Fibroblast of upper back skin (primary cell): ENCODE measurements at places on chromosomes 3 and 15.

DNA sequence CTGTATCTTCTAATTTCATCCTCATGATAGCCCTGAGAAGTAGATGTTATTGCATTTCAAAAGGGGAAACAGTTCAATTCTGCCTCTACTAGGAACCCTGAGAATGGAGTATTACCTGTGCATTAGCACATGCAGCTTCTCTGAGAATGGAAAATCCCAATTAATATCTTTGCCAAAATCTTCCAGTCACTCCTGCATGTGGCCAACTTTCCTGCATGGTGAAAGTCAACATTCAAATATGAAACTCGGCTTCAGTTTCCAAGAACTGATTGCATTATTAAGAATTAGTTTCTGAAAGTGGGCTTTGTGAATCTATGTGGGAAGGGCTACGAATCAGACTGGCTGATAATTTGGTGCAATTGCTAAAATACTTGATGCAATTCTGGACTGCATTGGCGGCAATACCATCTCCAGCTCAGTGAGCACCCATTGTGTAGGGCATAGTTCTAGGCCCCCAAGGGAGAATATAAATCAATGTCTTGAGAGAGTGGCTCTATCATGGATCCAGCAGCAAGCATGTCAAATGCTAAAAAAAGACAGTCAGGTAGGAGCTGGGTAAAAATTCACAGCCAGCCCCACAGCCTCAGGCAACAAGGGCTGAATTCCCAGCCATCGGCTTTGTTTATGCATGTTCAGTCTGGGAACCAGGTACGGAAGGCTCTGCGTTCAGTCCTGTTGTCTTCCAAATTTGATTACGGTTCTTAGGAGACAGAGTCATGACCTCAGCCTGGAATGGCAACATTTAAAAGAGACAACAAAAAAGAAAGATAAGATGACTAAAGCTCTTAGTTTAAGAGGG, 18.8 kb upstream of the BCL6 start:
- no peak for DNase-seq

GRCh38 chr3:105836533-105836932, 32.3 kb downstream of the CBLB start:
- peak; percentile 54 for DNase-seq

DNA sequence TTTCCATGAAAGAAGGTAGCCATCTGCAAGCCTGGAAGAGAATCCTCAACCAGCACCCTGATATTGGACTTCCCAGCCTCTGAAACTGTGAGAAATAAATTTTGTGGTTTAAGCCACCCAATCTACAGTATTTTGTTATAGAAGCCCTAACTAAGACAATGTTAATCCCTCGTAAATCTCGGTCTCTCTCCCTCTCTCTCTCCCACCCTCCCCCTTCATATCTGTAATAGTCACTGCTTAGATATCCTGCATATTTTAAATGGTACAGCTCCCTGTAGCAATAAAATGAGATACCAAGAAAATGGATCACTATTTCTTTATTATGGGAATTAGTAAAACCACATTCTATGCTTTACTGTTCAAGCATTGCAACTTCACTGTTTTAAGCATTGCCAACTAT, 21.0 kb upstream of the FAM174B start:
- no peak for DNase-seq

GRCh38 chr3:50483374-50483773, 20.1 kb downstream of the CACNA2D2 start:
- no peak for DNase-seq

DNA sequence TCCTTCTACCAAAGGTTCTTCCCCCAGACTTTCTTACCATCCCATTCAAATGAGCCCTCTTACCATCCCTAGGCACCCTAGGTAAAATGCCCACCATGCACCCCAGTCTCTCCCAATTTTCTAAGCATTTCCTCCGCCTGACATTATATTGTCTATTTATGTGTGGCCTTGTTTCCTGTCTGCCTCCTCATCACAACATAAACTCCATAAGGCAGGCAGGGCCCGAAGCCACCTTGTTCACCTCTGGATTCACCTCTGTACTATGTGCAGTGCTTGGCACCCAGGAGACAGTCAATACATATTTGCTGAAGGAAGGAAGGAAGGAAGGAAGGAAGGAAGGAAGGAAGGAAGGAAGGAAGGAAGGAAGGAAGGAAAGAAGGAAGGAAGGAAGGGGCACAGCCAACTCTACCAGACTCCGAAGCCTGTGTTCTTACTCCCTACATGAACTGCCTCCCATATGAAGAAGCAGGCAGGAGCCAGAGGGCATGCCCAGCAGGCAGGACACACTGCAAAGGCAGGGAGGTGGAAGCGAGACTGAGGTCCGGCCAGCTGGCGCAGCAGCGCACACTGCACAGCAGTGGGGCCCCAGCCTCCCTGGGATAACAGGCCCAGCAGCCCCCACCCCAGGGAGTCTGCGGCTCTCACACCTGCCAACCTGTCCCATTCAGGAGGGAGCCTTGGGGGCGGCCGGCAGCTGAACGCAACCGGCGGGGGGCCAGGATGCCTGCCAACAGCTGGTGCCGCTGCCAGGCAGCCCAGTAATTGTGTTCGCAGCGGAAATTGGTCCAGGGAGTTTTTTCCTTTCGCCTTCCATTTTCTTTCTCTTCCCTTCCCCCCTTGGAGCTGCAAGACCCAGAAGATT, 106.0 kb upstream of the LINGO1 start:
- no peak for DNase-seq

GRCh38 chr15:37931868-37932267, 2.6 kb upstream of the TMCO5A start:
- peak; percentile 71 for DNase-seq

GRCh38 chr3:62260655-62261054, 112.7 kb downstream of the FEZF2 start:
- DNase-seq, result no peak

DNA sequence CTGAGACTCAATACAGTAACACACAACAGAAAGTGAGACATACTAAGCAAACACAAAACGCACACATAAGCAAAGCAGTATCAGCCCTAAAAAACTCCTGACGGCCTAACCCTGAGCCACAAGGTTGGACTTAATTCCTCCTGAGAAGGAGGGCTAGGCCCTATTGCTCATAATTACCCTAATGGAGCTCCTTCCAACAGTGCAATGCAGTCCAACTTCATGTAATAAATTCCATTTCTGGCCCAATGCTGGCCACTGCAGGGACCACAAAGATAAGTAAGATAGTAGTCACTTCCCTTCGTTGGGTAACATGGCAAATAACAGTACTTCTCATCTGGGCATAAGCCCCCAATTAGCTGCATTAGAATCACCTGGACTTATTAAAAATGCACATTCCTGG, 4.2 kb downstream of the VPS39 start:
- peak; percentile 5 for DNase-seq

DNA sequence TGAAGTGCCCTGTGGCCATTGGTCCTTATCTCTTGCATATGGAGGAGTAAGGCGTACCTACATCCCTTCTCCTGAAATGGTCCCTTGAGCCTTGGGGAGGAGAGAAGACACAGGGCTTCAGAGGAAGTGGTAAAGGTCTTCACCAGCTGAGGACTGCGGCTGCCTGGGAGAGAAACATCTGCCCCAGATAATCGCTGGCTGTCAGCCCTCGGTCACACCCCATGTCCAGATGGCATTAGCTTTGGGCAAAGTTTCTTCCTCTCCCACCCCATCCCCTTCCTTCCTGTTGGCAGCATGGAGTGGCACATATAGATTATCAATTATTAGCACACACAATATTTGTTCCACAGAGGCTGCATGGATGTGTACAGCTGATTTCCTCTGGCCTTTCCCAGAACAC, 61.6 kb downstream of the LRTM1 start:
- no peak for DNase-seq

- DNase-seq, result no peak
Observed at GRCh38 chr3:37622999-37623883, 238.4 kb upstream of the CTDSPL start.

DNA sequence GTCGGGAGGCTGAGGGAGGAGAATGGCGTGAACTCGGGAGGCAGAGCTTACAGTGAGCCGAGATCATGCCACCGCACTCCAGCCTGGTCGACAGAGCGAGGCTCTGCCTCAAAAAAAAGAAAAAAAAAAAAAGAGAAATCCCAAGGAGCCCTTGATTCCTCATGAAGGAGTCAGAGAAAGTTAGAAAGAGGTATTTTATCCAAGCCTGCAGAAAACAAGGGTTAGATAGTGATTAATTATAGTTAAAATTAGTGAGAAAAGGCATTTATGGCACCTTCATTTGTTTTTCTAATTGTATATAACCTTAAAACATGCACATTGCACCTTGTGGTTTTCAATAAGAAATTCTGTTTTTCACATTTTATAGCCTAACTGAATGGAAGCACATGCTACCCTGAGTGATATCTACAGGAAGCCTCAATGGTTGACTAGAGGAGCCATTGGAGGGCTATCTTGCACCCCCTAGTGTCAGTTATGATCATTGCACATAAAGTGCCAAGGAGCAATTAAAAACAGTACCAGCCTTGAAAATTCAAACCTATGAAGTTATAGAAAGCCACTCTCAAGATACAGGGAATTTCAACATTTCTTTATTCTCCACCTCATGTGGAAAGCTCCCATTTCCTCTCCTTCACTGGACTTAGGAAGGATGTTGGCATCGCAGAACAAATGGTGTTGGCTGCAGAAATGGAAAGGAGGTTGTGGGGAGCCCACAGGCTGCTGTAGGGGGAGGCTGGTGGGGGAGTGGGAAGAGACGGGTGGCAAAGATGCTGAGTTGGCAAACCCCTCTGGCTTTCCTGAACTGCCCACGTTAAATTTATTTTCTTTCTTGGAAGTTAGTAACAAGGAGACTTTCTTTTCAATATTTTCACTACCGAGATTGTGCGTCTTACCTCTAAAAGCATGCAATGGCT, 48.5 kb downstream of the ITGA11 start:
- peak; percentile 35 for DNase-seq

- DNase-seq, result no peak
Observed at GRCh38 chr3:32684029-32684799, 774 bp upstream of the CNOT10 start.

DNA sequence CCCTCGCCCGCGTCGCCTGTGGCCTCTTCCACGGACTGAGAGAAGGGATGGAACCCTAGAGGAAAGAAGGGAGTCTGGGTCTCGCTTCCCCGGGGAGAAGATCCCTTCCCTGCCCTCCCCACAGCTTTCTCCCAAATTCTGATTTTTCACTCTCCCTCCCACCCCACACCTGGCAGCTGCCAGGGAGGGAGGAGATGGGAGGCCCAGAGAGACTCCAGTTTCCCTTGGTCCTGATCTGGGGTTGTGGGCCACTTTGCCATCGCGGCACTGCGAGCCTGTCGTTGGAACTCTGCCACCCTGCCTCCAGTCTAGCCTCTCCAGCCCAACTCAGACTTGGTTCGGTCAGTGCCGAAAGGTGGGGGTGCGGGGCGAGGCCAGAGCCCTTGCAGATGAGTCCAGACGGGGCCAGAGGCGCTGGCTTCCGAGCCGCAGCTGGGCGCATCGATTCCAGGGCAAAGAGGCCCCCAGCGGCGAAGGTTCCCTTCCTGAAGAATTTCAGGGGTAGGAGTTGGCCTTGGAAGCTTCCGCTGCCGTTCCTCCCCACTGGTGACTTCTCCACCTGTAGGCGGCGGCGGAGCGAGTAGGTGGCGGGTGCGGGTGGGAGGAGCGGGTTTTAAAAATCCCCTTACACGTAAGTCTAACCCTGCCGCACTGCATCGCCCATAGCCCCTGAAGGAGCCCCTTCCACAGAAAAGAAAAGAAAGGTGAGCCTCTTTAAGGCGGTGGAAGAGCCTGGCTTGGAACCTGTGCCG, 5.2 kb downstream of the WNT5A start:
- peak; percentile 64 for DNase-seq

DNA sequence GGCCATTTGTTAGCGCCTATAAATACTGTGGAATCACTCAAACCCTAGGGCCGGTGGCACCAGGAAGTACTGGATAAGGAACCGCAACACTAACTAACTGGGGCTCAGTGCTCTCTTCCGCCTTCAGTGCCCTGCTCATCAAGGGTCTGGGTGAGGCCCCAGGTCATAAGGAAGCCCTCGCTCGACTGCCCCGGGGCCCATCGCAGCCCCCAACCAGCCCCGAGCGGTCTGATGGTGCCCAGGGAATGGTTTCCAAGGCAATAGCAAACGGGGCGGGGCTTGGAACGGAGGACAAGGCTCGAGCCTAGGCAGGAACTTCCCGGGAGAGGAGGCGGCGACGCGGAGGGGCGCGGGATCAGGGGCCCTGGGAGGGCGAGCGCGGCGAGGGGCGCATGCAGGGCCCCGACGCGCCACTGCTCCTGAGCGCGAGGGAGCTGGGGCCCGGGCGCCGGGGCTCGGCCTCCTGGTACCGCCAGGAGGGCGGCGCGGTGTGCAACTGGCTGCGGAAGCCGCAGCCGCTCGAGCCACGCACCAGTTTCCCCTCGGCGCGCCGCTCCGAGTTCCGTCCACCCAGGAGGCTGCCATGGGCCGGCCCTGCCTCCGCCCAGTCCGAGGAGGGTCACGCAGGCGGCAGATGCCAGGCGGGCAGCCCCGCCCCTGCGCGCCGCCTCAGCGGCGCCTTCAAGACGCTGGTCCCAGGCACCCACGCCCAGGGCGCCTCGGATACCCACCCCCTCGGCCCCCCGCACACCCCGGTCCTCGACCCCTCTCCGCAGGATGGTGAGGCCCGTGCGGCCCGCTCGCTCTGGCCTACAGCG, at the start of gene TTLL3:
TTLL3 (plus strand) TSS at position 648 of the 818 bp plus-strand sequence. CDS start 400 bp downstream, outside the sequence.
- DNase-seq, result peak; percentile 56

DNA sequence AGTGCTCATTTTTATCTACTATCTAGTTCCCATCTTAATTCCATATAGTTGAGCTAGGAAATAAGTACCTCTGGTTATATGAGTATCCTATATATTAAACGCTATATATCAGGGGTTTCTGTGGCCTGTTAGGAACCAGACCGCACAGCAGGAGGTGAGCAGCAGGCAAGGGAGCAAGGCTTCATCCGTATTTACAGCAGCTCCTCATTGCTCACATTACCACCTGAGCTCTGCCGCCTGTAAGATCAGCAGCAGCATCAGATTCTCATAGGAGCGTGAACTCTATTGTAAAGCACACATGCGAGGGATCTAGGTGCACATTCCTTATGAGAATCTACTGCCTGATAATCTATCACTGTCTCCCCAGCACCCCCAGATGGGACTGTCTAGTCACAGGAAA, 23.0 kb downstream of the GSK3B start:
- DNase-seq, result no peak

DNA sequence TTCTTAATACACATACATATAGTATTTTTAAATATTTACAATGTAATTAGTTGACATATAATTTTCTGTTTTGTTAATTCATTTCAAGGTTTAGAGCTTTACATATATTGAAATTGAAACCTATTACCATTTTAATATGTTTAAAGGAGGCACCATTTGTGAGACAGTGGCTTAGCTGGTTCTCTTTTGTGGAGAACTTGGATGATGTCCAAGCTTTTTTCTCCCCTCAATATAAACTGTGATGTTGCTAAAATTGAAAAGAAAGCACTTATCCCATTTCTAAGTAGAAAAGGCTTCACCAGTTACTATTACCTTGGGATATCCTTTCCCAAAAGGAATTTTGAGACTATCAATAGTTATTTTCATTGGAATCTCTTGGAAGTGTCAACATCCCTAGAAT, 707.2 kb downstream of the NTRK3 start:
- no peak for DNase-seq

GRCh38 chr3:30457081-30457480, 149.3 kb upstream of the TGFBR2 start:
- peak; percentile 21 for DNase-seq

GRCh38 chr3:78349571-78349970, 1309.7 kb downstream of the ROBO2 start:
- DNase-seq, result no peak

- DNase-seq, result no peak
Observed at GRCh38 chr3:195139091-195139875, 131.7 kb downstream of the XXYLT1 start.

GRCh38 chr3:144652573-144652972, 681.0 kb downstream of the DIPK2A start:
- peak; percentile 64 for DNase-seq

- DNase-seq, result peak; percentile 98
Observed at GRCh38 chr3:41681479-41681878, 280.4 kb downstream of the ULK4 start.
